Left colon (tissue), 2 donors: ENCODE measurements at places on chromosomes 2 and 18. TPM values are rescaled to one million over a fixed set of nuclear protein-coding genes. Genes with fewer than 3 reads are reported as not detected.

The AGFG1 gene
- 64.6 TPM for total RNA-seq

The ALPG gene
- total RNA-seq, result 0.56 TPM

The UGT1A10 gene
- total RNA-seq, result 84.8 TPM

The COBLL1 gene
- 25.5 TPM for total RNA-seq

The REG1B gene
- total RNA-seq, result 4.6 TPM

The CSRNP3 gene
- 2.8 TPM for total RNA-seq

The SETBP1 gene
- total RNA-seq, result 21.2 TPM

The ASB18 gene
- total RNA-seq, result not detected

- no peak for DNase-seq
Measured at GRCh38 chr2:107418708-107419107, 408.0 kb upstream of the RGPD4 start.

GRCh38 chr2:218323526-218324472 is 31.5 kb upstream of the TMBIM1 start:
- peak; percentile 44 for DNase-seq

GRCh38 chr2:30275256-30275655 is 43.9 kb downstream of the LBH start:
- no peak for DNase-seq

DNA sequence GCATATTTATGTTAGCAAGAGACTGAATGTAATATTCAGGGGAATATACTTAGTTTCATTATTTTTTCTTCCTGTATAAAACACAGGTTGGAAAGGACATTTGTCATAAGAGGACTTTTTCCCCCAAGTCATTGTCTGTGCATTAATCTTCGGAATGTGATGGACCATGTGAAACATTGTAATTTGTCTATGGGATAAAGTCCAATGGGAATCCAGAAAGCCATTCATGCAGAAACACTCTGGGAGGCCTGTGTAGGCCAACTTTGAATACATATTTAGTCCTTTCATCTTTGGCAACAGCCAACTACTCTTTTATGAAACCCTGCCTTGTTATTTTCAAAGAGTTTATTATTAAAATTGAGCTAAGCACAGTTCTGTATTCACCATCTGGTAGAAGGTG is 386.4 kb downstream of the PIK3C3 start:
- no peak for DNase-seq

GRCh38 chr2:144663207-144663606 is 143.3 kb upstream of the ZEB2 start:
- no peak for DNase-seq

- DNase-seq, result peak; percentile 11
Measured at GRCh38 chr2:98346311-98347236, at the start of gene CNGA3. Gene CNGA3, plus strand, starts transcription at chr2:98346456. Its CDS starts 23,520 bp downstream, at chr2:98369976.

DNA sequence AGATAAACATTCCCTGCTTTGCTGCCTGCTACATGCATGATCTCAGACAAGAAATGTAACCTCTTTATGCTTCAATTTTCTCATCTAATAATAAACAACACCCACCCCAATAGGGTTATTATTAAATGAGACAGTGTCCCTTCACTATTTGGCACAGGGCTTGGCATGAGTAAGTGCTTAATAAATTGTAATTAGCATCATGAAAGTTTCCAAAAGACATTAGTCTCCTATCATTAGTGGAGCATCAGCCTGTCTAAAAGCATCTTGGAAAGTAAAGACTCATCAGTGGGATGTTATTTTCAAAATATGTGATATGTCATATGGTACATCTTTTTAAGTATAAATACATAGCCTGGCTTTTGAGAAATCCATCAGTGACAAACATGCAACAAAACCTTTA is 275.0 kb downstream of the ZEB2 start:
- no peak for DNase-seq

GRCh38 chr2:20579866-20580265 is 71.0 kb downstream of the HS1BP3 start:
- DNase-seq, result no peak

- peak; percentile 75 for DNase-seq
Measured at GRCh38 chr2:235263205-235264120, 230.4 kb upstream of the AGAP1 start.

DNA sequence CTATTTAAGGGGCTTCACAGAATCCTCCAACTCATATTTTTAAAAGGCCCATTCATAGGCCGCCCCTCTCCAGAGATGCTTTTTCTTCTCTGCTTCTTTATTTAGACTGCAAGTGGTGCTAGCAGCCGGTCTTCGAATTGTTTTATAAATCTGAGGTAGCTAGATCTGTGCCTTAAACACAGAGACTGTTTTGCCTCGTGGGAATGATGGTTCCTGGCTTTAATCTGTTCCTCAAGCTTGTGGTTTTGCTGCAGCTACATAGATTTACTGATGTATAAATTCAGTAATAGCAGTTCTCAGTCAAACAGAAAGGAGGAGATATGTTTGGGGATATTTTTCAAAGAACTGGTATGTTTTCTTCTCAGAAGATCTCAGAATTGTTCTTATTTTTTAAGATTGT is 45.3 kb downstream of the TNFRSF11A start:
- no peak for DNase-seq

- no peak for DNase-seq
Measured at GRCh38 chr2:207256476-207257207, 90.9 kb upstream of the KLF7 start.

DNA sequence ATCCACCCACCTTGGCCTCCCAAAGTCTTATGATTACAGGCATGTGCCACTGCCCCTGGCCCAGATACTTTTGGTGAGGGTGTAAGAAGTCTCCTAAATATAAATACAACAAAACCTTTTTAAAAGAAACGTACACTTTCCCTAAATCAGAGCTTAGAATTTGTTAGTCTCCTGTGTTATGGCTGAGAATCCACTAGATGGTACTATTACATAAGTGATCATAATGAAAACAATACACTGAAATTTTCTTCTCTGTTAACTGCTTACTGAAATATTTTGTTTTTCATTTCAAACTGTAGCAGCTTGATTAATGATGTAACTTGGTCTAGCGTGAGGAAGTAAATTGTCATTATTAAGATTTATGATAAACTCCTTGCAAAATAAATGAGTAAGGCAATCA is 74.8 kb upstream of the FAM98A start:
- no peak for DNase-seq

- DNase-seq, result no peak
Measured at GRCh38 chr2:190696792-190697398, 48.0 kb downstream of the NAB1 start.

GRCh38 chr18:13435586-13436333 is 217.2 kb downstream of the LDLRAD4 start:
- DNase-seq, result no peak

DNA sequence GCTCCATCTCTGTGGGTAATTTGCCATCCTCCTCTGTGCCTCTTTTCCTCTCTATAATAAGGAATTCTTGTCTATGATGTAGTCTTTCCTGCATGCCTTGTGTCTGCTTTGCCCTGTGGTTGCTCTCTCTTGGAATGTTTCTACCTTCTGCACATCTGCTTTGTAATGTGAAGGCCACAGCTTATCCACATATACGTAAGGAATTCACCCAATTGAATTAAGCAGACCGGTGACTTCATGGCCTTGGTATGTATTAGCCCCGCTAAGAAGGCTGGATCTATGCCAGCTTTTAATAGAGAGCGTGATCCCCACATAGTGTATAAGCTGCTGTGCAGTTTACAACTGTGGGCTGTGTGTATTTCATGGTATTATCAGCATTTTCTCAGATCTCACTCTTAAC is 274.7 kb downstream of the RNF144A start:
- DNase-seq, result no peak

GRCh38 chr2:234995332-234996068 is 43.7 kb downstream of the SH3BP4 start:
- no peak for DNase-seq

GRCh38 chr2:133326652-133327397 is 241.4 kb downstream of the NCKAP5 start:
- no peak for DNase-seq

GRCh38 chr2:121527009-121527682 is 3.5 kb upstream of the RNU4ATAC start:
- no peak for DNase-seq

- DNase-seq, result peak; percentile 42
Measured at GRCh38 chr2:9002637-9003365, 683 bp downstream of the MBOAT2 start.

- no peak for DNase-seq
Measured at GRCh38 chr18:58367425-58368140, 261.3 kb downstream of the ALPK2 start.

DNA sequence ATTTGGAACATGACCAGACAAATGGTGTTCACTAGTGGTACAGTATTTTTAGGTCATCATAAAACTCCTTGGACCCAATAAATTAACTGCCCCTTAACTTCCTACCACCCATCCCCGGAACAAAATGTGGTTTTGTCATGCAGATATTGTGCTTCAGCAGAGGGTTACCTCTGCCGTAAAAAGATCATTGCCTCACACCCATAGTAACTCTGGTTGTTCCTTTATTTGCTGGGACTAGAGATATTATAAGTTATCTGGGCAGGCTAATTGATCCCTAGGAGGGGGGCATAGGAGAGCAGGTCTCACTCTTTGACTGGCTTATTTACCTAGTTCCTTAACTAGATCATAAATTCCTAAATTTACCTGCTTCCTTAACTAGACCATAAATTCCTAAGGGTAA is 1343.9 kb upstream of the CHAC2 start:
- DNase-seq, result no peak

DNA sequence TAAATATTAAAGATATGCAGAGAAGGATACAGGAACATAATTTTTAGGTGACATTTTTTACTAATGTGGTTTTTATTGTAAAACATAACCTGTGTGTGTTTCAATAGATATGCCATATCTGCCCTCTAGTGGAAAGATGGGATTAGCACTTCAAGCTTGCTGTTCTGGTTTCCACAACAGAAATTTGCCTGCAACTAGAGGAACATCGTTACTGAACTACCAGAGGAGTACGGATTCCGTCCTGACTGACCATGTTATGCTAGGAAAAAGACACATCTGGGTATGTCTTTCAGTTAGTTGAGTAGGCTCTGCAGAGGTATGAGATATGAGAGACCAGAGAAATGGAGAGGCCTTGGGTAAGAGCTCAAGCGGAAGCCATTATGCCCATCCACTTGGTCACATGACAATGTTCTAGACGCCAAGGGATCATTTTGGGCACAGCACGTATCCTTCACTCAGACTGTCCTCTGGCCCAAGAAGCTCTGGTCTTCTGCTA is 104.9 kb downstream of the MBD2 start:
- no peak for DNase-seq

GRCh38 chr2:127641846-127642507 is 4.0 kb upstream of the GPR17 start:
- no peak for DNase-seq
